Pons (tissue), 1 donor: ENCODE measurements at places on chromosomes 3 and 15.

DNA sequence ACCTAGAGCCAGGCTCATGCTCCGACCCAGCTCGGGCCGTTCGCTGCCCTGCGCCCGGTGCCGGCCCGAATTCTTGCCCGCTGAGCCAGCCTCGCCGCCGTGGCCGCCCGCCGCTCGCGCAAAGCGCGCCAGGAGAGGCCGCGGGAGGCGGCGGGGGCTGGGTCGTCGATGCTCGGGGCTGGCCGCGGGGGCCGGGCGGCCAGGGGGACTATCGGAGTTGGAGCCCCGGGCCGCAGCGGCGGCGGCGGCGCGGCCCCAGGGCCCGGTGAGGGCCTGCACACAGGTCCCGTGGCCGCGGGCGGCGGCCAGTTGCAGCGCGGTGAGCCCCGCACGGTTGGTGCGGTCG lies 1.1 kb downstream of the ANKRD63 start:
- DNase-seq, result no peak

- no peak for DNase-seq
These were observed 251.0 kb downstream of the RPLP1 start for GRCh38 chr15:69703532-69704187.

DNA sequence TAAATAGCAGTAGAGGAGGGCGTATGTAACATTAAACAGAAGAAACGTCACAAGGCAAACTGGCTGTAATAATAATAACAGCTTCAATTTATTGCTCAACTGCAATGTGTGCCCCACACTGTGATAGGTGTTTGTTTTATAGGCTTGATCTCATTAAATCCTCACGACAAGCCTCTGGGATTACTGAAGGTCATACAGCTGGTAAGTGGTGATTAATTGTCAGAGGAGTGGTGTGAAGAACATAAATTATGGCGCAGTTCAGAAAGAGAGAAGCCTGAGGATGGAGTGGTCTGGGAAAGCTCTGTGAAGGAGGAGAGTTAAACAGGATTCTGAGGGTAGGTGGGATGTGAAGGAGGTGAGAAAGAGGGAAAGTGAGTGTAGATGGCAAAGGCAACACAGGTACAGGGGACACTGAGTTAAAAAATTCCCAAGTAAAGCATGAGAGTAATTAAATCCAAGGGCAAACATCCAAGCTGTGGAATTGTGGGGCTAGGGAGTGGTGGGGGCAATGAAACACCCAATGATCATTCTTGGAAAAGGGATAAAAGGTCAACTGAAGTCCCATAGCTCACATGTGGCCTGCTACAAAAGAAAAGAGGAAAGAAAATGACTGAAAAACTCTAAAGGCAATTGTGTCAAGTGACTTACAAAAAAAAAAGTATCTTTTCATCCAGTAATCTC lies 16.5 kb upstream of the GLCE start:
- DNase-seq, result no peak

- DNase-seq, result peak; percentile 11
These were observed 744.7 kb downstream of the EPHA3 start for GRCh38 chr3:89851974-89852621.

- DNase-seq, result no peak
These were observed 20.1 kb upstream of the SECISBP2L start for GRCh38 chr15:49066372-49066771.

GRCh38 chr3:42700366-42701288 lies 2.0 kb downstream of the HHATL start:
- no peak for DNase-seq

DNA sequence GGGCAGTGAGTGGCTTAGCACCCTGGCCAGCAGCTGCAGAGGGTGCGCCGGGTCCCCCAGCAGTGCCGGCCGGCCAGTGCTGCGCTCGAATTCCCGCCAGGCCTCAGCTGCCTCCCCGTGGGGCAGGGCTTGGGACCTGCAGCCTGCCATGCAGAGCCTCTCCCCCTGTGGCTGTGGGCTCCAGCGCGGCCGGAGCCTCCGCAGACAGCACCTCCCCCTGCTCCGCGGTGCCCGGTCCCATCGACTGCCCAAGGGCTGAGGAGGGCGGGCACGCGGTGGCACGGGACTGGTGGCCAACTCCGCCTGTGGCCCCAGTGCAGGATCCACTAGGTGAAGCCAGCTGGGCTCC lies 386.3 kb downstream of the CNTN4 start:
- no peak for DNase-seq
